ENCODE measurements at places on chromosomes 12 and 14.

DNA sequence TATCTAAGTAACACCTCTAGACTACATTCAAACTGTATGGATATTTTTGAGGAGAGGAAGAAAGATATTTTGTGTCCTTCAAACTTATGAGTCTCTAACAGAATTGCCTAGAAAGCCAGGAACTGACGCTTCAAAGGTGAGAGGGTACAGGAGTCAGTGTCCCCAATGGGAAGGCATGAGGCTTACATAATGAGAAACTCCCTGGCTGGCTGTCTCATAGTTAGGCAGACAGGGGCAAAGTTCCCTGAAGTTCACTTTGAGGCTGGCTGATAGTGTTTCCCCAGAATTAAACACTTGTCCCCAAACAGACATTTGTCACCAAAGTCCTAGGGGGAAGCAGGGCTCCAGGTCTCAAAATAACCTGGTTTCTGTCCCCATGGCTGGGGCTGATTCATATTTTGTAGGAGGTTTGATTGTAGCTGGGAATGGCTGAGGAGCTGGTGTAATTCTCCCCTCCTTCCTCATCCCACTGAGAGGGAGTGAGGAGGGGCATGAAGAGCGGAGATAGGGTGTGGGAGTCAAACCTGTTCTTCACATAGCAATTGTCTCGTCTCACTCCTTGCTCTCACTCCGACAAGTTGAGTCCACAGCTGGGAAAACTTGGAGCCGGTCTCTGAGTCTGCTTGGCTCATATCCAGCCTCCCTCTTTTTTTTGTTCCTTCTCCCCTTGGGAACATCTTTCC lies 56.4 kb upstream of the CISTR start:
- DNase-seq: no peak

GRCh38 chr12:72742568-72742967 lies 470.4 kb downstream of the TRHDE start:
- DNase-seq: no peak

GRCh38 chr12:22539055-22539454 lies 5.3 kb downstream of the C2CD5 start:
- DNase-seq: no peak

- no peak for DNase-seq
Observed at GRCh38 chr12:51817027-51817953, 31.2 kb downstream of the FIGNL2 start.

GRCh38 chr14:104843006-104843405 lies 22.1 kb upstream of the CEP170B start:
- no peak for DNase-seq

GRCh38 chr12:103632554-103633216 lies 45.6 kb downstream of the STAB2 start:
- DNase-seq: no peak

- no peak for DNase-seq
Observed at GRCh38 chr14:98736701-98737338, 535.2 kb downstream of the BCL11B start.

GRCh38 chr14:102525929-102526497 lies 16.4 kb upstream of the ANKRD9 start:
- DNase-seq: no peak

DNA sequence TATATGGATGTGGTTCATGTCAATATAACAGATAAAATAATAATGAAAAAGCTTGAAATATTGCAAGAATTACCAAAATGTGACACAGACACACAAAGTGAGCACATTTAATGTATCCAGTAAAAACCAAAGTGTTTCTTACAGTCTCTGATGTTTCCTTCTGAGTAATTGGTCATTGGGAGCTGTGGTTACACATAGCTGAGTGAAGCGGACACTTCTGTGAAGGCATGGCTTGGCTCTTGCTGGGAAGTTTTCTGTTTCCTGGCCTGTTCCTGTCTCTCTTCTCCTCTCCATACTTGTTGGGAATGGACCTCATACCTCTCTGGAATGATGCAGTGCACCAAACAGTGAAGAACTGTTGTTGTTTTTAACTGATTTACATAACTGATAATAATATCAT lies 117.3 kb downstream of the BICD1 start:
- DNase-seq: no peak

DNA sequence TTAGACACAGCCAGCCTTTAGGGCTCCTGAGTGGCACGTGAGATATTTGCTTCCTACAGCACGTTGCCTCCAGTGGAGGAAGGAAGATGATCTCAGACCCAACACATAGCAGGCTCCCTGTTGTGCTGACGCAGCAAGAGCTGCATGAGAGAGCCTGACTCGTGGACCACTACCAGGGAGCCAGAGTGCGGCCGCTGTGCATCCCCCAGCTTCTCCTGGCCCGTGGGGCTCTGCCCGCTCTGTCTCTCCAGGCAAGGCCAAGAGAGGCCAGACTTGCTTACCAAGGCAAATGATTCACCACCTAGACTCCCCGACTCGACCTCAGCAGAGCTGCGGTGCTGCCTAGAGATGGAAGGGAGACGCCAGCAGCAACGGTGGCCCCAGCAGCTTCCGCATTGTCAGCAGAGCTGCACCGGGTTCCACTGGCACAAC lies 37.5 kb downstream of the MAP3K9 start:
- no peak for DNase-seq

DNA sequence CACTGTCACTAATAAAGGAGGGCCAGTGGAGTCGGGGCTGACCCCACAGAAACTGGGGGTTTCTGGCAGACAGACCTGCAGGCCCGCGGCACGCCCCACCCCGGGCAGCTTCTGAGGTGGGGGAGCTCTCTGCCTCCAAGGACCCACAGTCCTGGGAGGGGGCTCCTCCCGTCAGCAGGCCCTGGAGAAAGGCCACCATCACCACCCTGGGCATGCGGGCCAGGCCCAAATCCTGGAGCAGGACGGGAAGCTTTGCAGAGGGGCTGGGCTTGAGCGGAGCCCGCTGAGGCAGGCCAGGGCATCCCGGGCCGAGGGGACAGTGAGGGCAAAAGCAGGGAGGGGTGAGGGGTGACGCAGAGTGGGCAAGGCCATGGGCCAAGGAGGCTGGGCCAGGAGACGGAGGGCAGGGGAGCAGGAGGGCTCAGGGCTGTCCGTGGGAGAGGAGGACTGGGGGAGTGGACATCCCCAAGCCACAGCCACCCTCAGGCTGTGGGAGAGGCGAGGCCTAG lies 11.1 kb upstream of the GPR132 start:
- DNase-seq: no peak

GRCh38 chr12:20596061-20596460 lies 99.1 kb upstream of the SLCO1C1 start:
- DNase-seq: no peak

- no peak for DNase-seq
Observed at GRCh38 chr12:3882896-3883564, 9.8 kb upstream of the PARP11 start.

DNA sequence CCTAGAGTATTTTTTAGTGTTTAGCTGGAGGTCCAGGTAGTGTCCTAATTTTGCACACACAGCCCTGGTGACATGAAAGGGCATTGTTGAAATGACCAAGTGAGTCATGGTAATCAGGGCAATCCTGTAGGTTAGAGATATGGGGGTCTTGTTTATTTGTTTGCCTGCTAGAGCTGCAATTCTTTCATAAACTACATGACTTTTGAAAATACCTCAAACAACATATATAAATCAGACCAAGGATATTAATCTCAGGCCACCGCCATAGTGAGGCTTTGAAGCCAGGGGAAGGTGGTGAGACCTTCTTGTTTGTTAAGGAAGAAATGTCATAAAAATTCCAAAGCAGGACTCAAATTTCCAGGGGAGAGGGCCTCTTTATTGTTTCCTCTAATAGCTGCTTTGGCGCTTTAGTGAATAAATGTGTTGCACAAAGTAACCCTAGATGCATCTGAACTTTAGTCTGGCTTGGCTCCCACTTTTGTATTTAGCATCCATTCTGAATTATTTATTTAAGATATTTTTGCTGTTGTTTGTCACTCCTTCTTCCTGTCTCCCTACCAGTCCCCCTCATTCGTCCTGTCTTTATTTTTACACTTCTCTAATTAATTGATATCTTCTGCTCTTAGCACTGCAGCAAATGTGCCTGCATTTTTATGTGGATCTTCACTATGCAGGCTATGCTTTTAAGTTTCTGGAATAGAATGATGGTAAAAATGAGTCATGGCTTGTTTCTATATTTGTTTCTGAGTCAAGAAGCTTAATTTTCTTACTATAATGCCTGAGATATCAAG lies 430.3 kb downstream of the RAD51B start:
- DNase-seq: no peak

GRCh38 chr12:103590271-103590670 lies 3.2 kb downstream of the STAB2 start:
- no peak for DNase-seq

- DNase-seq: no peak
Observed at GRCh38 chr14:101225157-101226152, 321.9 kb upstream of the RTL1 start.

GRCh38 chr12:70449074-70449752 lies 83.1 kb downstream of the KCNMB4 start:
- no peak for DNase-seq

- no peak for DNase-seq
Observed at GRCh38 chr12:115070313-115070712, 386.3 kb upstream of the TBX3 start.

DNA sequence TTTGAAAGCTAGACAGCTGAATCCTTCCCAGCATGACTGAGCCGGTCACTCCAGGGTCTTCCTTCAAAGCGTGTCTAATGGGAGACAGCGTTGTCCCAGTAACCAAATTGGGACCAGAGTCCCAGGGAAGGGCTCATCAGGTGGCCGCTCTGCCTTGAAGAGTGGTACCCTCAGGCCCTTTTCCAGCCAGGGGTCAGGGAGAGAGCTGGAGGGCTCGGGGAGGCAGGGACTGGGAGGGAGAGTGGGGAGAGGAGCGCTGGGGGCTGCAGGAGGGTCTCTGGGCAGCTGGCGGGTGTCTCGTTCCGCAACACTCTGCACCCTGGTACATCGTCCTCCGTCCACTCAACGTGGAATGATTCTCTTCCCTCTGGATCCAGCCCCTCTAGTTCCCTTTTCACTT lies 1.6 kb upstream of the RTL1 start:
- no peak for DNase-seq

GRCh38 chr12:27824126-27824842 lies 44.2 kb upstream of the MANSC4 start:
- DNase-seq: no peak

GRCh38 chr14:81669308-81669707 lies 135.7 kb upstream of the SEL1L start:
- no peak for DNase-seq

DNA sequence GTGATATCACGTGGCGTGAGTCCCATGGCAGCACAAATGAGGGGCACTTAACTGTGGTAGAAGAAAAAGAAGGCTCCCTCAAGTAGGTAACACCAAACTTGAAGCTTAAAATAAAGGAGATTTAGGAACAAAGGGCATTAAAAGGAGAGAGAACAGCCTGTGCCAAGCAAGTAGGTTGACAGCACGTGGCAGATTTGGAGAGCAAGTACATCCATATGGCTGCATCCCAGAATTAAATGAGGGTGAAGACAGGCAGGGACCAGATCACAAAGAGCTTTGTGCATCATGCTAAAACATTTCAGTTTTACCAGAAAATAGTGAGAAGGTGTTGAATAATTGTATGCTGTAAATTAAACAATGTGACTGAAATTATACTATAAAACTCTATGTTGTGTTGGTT lies 32.8 kb downstream of the KCNMB4 start:
- DNase-seq: no peak

GRCh38 chr14:104864267-104865080 lies 594 bp upstream of the CEP170B start:
- DNase-seq: no peak
